ENCODE measurements at places on chromosomes 5 and 9.

- DNase-seq, result no peak
These were observed 10.4 kb downstream of the KIF12 start for GRCh38 chr9:114088571-114089170.

DNA sequence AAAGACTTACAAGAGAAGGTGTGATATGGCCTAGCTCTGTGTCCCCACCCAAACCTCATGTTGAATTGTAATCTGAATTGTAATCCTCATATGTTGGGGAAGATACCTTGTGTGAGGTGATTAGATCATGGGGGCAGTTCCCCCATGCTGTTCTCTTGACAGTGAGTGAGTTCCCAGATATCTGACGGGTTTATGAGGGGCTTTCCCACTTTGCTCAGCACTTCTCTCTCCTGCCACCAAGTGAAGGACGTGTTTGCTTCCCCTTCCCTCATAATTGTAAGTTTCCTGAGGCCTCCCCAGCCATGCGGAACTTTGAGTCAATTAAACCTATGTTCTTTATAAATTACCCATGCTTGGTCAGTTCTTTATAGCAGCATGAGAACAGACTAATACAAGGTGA lies 49.0 kb downstream of the CDO1 start:
- no peak for DNase-seq

GRCh38 chr9:32423371-32423770 lies 38.9 kb downstream of the ACO1 start:
- DNase-seq, result no peak

GRCh38 chr5:140549237-140550144 lies 2.0 kb downstream of the EIF4EBP3 start:
- no peak for DNase-seq

- no peak for DNase-seq
These were observed 44.7 kb downstream of the RGS3 start for GRCh38 chr9:113508111-113508749.

DNA sequence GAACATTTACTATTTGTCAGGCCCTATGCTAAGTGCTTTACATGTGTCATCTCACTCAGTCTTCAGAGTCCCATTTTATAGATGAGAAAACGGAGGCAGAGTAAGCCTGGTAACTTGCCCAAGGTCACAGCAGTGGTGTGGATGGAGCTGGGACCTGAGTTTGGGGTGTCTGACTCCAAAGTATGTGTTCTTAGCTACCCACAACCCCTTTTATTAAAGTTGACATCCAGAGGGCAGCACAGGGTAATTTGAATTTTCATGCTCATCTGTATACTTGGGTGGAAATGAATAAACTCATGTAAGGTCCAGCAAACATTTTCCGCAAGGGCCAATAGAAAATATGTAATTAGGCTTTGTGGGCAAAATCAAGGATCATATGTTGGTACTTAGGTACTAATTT lies 93.4 kb upstream of the SLC25A48 start:
- DNase-seq, result no peak

GRCh38 chr9:72193478-72193881 lies 44.2 kb downstream of the GDA start:
- DNase-seq, result no peak

DNA sequence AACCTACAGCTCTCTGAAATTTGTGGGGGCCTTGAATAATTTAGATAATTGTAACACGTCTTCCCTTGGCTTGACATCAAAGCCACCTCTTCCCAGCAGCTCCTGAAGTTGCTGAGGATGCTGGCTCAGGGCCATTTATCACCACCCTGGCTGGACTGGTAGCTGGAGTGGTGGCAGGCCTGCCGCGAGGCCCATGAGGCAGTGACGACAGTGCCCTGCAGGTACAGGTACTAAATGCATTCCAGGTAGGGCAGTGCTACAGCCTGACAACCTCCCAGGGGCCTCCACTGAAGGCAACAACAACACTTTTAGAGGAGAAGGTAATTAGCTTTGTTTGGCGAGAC lies 270.2 kb upstream of the KLF4 start:
- no peak for DNase-seq

DNA sequence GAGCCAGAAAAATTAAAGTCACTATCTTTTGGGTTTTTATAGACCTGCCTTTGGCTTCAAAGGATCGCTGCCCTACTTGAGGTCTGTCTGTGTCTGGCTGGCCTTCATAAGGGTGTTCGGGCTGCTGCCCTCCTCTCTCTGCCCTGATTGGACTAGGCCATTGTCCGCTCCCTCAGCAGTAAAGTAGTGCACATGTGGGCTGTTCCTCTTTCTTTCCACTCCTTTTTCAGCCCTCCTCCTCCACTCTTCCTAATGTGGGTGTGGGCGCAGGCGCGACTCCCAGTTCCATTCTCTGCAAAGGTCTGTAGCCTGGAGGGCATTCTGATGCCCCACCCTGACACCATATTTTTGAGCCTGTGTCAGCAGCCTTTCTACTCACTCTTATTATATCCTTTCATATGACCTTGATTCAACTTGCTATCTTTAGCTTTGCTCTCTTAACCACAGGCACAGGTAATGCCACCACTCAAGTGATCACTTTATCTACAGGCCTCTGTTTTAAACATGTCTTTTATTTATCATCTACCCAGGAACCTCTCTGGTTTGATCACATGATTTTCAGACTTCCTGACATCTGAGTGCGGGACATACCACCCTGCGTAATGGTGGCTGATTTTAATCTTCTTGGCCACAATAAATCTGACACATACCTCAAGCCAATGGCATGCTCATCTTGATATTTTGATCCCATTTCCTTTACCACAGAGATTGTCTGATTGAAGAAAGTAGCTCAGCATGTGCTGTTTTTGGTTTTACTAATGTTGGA lies 144.5 kb downstream of the AOPEP start:
- DNase-seq, result no peak

Data from stimulated activated CD8-positive, alpha-beta memory T cell treated with anti-CD3 and anti-CD28 coated beads, Interleukin-4, amount 100 ng/mL, for 4 hours (primary cell).